ENCODE measurements at places on chromosomes 4 and X.
A peak's percentile ranks its signal among the peaks of the same experiment; 100 is the strongest.

DNA sequence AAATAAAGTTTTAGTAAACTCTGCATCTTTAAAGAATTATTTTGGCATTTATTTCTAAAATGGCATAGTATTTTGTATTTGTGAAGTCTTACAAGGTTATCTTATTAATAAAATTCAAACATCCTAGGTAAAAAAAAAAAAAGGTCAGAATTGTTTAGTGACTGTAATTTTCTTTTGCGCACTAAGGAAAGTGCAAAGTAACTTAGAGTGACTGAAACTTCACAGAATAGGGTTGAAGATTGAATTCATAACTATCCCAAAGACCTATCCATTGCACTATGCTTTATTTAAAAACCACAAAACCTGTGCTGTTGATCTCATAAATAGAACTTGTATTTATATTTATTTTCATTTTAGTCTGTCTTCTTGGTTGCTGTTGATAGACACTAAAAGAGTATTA is 370 bp downstream of the ALB start:
- no peak for DNase-seq

GRCh38 chr4:157572284-157572683 is 351.8 kb downstream of the GRIA2 start:
- no peak for DNase-seq

GRCh38 chr4:87912164-87913004 is 63.1 kb upstream of the SPP1 start:
- DNase-seq, result no peak

- peak; percentile 51 for DNase-seq
These were observed 41.5 kb downstream of the DTHD1 start for GRCh38 chr4:36322921-36323354.

DNA sequence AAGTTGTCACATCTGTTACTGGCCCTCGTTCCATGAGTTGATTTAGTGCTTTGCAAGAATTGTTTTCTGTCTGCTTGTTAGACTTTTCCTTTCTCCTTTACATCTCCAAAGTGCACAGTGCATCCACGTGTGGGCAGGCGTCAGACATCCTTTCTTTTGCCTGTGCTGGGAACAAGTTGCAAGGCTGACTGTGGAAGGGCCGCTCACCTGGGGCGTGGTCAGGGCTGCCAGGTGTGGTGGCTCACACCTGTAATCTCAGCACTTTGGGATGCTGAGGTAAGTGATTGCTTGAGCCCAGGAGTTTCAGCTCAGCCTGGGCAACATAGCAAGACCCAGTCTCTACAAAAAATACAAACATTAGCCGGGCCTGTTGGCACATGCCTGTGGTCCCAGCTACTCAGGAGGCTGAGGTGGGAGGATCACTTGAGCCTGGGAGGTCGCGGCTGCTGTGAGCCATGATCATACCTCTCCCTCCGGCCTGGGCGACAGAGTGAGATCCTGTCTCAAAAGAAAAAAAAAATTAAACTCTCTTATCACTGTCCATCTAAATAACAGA is 46.2 kb downstream of the RGS12 start:
- DNase-seq, result no peak

DNA sequence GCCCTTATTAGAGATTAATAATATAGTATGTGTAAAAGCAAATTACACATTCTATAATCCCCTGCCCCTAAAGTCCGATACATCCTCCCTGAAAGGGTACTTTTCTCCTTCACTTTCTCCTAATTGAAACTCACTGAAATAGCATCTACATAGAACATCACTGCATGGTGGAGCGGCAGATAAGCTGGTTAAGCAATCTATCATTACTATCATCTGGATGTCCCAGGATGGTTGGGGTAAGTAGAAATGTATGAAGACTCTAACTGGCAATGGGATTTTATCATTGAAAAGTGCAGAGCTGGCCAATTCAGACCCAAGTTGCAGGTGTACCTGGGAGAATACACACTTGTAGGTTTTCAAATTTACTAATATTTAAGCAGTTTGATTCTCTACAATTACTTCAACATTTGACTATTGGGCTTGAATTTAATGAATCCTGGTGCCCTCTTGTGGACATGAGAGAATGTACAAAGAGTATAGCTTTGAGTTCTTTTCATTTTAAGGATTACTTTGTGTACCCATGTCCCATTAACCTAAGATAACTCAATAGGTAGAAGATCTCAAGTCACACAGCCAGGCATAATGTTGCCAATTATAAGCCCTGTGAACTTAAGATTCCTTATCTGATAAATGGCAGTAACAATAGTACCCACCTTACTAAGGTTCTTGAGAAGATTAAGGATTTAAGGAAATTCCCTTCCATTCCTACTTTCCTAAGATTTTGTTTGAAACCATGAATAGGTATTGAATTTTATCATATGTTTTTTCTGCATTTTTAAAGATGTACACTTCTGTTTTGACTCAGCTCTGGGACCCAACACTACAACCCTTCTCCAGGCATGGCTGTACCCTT is 69.8 kb downstream of the SHROOM3 start:
- DNase-seq, result no peak

- DNase-seq, result no peak
These were observed 74.2 kb downstream of the LIMCH1 start for GRCh38 chr4:41611881-41612871.

- DNase-seq, result no peak
These were observed 670.3 kb upstream of the FAM241A start for GRCh38 chr4:111475001-111475400.

DNA sequence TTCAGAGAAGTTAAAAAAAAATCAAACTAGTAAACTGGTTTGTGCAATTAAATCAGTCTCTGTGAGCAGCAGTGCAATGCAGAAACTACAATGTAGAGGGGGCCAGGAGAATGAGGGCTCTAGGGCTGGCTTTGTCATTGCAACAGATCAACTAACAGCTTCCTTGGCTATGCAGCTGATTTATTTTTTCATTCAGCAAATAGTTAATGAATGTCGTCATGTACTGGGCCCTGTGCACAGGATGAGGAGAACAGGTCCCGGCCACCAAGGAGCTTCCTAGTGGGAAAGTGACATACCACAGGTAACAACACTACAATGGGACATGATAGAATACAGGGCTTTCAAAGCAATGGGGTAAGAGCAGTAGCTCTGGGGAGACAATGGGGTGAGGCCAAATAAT is 190.1 kb downstream of the NSUN7 start:
- DNase-seq, result no peak

- no peak for DNase-seq
These were observed 7.6 kb downstream of the UBE2D3 start for GRCh38 chr4:102819588-102820365.

- DNase-seq, result peak; percentile 57
These were observed 41.1 kb upstream of the FAM9C start for GRCh38 chrX:13085526-13085925.

DNA sequence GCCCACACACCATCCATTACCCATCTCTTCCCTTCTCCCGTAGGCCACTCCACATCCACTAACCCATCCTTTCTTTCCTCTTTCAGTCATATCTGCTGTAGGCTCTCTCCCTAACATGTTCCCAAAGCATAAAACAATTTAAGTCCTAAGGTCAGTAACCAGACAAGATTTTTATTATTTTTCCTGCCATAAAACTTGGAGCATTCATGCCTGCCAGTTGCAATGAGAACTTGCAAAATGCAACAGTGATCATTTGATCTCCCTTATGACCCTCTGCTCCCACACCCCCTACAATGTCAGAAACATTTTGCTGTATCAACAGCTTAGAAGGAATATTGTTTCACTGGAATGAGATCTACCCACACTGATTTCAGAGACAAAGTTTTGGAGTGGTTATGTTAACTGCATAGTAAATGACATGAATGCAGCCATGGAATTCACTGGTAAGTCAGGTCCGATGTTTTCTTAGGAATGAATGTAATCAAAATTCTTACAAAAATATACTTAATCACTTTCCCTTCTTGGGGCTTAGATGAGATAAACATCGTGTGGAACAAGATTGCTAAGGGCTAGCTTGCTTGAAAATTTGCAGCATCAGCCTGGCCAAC is 5.7 kb downstream of the NIPAL1 start:
- DNase-seq, result no peak

- no peak for DNase-seq
These were observed 508.7 kb downstream of the ZNF674 start for GRCh38 chrX:46036508-46036907.

GRCh38 chr4:113977526-113977855 is 2.0 kb downstream of the ARSJ start:
- DNase-seq, result no peak

DNA sequence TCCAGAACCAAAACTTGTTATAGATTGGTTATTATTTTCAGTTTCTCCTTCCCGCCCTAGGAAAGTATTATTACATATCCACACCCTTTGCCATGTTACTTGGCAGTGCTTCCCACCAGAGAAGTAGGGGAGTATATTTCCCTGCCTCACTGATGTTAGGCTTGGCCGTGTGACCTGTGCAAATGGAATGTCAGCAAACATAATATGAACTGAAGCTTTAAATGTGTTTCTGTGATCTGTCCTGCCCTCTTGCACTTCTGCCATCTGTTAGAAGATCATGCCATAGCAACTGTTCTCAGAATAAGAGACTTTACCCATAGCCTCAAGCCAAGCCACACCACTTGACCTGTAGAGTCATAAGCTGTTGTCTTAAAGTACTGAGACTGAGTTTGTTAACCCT is 36.7 kb upstream of the NEUROG2 start:
- DNase-seq, result no peak

DNA sequence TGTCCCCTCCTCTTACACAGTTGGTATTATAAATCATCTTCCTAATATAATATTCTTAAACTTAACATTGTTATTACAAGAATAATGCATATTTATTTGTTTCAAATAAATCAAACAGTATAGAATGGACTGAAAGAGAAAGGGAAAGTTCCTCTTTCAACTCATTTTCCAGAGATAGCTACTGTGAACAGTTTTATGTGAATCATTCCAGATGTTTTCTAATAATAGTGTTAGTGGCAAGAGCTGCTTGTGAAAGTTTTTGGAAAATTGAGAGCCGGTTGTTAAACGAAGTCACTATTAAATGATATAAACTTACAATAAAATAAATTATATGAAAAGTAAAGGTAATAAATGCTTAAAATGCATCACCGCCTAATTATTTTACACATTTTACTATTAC is 14.6 kb downstream of the TMSB4X start:
- no peak for DNase-seq

DNA sequence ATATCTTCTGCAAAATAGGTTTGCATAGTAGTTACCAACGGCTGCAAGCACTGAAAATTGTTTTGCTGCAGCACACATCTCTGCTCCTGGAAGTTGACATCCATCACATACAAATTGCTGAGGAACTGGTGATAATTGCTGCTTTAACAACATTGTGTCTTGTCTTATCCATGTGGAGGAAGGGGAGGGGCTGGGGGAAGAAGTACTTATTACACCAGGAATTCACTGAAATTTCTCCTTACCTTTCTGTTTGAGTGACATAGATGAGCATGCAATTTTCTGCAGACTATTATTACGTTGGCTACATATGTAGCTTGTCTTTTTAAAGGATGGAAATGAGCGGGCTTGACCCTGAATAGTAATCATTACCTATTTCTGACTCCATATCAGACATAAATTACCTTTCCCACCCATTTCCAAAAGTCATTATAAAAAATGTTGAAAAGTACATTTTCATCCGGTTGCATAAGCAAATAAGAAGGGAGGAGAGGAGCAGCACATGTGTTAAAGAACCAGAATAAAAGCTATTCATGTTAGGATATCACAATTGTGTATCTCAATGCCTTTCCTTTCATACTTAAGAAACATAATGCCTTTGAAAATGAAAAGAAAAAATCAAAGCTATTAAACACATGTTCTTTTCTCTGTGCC is 1905.6 kb downstream of the PCDH7 start:
- DNase-seq, result no peak

GRCh38 chr4:142350871-142351270 is 495.2 kb downstream of the INPP4B start:
- no peak for DNase-seq

- DNase-seq, result no peak
These were observed 27.6 kb downstream of the FGFRL1 start for GRCh38 chr4:1038948-1039492.

DNA sequence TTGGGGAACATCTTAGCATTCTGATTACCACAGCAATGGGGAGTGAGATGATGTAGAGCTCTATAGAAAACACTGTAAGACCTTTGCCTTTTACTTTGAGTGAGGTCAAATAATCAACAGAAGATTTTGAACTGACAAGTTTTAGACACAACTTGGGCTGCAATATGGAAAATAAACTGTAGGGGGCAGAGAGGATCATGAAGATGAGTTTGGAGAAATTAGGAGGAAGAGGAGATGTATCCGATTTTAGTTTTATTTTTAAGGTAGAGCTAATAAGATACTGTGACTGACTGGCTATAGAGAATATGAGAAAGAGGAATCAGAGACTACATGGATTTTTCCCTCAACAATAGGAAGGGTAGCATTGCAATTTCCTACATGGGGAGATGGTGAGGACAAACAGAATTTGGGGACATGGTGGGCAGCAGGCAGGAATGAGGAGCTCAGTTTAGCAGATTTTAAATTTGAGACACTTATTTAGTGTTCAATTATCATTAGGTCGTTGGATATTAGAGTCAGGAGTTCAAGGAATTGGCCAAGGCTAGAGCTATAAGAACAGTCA is 563.1 kb downstream of the INPP4B start:
- no peak for DNase-seq

- no peak for DNase-seq
These were observed 43.7 kb upstream of the MED14 start for GRCh38 chrX:40778861-40779575.

DNA sequence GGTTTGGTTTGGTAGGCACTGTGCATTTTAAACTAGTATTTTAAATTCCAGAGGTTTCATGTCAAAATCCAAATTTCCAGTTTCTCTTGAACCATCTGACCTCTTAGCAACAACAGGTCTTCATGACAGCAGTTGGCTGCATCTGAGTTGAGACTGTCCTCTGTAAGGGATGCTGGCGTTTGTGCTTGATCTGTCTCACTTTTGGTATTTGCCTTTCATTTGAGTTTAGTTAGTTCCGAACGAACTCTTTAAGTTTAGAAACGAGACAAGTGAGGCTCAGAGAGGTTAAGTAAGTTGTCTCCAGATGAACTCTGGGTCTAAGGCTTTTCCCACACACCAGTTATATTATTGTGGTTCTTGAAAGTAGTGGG is 29.1 kb downstream of the SPARCL1 start:
- no peak for DNase-seq

GRCh38 chr4:34200535-34200934 is 2043.8 kb downstream of the ARAP2 start:
- DNase-seq, result no peak

GRCh38 chr4:128347930-128348660 is 60.5 kb upstream of the PGRMC2 start:
- no peak for DNase-seq

DNA sequence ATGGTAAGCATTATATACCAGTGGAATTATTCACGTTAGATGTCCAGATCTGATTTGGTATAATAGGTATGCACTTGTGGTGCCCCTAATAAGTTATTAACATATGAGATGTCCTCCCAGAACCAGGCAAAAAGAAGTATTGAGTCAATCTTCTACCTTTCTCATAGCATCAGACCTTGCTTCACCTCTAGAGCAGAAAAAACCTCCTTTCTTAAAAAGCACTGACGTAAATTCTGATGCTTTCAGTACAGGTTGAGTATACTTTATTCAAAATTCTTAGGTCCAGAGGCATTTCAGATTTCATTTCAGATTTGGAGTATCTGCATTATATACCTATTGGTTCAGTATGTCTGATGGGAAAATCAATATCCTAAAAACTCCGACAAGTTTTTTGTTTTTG is 22.4 kb downstream of the LEF1 start:
- no peak for DNase-seq

Measured in activated CD4-positive, alpha-beta T cell treated with anti-CD3 and anti-CD28 coated beads for 48 hours (primary cell).